Foreskin fibroblast (primary cell): ENCODE measurements at places on chromosomes 16 and 17.

DNA sequence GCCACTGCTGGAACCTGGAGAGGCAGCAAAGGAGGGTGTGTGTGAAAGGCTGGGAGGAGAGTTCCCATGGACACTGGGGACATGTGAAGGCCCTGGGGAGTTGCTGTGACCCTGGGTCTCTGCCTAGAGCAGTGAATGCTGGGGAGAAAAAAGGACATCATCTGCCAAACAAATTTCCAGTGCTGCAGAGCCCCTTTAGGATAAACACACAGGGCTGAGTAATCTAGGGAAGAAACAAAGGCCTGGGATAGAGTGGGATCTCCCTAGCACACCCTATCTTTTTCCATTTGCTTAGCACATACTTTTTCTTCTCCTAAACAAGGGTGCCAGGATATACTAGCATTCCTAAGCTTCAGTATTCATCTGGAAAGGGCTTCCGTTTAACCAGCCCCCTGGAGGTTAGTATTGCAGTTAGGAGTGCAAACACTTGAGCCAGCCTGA, 3.3 kb upstream of the HIGD1B start:
- peak; percentile 22 for DNase-seq

DNA sequence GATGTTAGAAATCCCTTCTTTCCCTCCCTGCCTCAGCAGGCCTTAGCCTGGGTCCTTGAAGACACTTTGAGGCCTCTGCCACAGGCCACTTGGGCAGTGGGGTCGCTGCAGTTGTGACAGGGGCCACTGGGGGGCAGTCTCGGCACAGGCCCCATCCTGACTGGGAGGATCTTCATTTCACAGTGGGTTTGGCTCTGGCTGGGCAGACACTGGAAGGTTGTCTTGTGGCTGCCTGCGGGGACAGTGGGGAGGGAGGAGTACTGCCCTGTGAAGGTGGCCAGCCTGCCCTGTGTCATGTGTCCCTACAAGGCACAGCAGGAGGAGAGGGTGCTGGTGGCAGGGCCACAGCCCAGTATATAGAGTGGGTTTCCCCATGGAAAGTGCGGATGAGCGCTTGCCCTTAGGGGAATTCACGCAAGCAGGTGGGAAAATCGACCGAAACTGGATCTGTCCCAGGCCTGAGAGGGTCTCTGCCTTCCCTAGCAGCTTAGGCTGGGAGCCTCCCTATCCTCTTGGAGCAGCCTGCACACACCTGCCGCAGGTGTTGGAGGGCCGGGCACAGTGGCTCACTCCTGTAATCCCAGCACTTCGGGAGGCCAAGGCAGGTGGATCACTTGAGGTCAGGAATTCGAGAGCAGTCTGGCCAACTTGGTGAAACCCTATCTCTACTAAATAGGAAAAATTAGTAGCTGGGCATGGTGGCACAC, 28.8 kb downstream of the GINS2 start:
- DNase-seq = peak; percentile 32

GRCh38 chr16:5647051-5647450, 549.5 kb upstream of the EEF2KMT start:
- DNase-seq = no peak

DNA sequence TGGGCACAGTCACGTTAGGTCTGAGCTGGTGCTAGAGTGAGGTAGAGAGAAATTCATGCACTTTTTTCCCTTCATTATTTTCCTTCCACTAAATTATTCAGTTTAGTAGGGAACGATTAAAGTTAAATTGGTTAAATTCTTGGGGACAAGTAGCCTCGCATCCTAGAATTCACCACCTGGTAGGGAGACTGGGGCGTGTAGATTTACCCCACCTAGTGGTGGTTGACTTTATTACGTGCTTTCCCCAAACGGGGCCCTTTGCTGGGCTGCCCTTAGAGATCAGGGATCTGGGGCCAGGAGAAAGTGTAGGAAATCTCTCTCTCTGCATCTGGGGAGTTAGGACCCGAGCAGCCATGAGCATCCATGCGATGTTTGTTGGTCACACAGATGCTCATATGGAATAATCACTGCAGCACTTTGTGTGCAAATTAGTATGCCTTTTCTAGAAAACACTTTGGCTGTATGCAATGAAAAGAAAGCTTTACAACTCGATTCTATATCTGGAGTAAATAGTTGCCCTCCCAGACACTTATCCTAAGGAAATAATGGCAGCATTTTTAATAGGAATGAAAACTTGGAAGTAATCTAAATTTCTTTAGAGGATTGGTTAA, 107.0 kb downstream of the PLCG2 start:
- peak; percentile 13 for DNase-seq

- peak; percentile 34 for DNase-seq
Measured at GRCh38 chr17:50176559-50177357, 11.0 kb downstream of the SGCA start.

DNA sequence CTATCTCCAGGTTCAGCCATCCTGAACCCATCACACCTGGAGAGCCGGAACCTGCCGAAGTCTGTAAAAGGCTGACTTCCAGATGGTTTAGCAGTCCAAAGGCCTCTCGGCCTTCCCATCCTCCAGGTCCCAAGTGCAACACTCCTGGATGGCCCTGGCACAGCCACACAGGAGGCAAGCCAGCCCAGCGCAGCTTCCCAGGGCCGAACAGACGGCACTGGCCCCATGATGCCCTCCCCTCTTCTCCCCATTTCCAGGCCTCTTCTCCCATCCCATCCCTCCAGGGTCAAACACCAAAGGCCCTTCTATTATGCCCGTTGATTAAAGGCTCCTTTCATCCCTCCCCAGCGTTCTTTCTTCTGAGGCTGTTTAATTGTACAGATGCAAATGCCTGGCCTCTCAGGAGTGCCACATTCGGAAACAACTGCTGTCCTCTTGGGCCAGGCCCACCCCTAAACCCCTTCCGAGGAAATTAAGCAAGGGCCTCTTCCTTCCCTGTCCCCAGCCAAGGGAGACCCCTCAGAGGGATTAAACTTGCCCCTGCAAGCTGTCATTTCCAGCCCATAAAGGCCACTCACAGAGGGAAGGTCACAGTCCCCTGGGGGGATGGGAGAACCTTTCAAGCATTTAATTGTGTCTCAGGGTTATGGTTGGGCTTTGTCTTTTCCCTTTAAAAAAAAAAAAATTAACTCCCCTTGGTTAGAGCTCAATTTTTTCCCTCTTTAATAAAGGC, 30.8 kb downstream of the AXIN2 start:
- DNase-seq = no peak

DNA sequence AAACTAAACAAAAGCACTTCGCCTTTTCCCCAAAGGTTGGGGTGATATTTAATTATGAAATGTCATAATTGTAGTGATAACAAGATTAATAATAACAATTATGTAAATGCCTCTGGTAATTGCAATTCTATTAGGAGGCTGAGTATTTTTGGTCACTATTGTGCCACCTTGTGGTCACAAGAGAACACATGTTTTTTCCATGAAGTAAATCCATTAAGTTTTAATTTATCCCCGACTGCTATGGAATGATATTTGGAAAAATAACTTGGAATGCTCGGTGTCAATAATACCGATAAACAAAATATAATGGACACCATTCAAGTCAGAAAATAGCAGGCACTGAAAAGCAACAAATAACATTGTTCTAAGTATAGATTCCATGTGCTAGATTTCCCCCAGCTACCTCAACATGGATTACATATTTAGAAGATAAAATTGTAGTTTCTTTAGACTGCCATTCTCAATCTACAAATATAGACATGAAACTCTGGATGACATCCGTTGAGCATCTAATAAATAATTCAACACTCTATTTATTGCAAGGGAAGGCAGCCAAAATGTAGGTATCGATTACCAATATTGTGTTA, 25.0 kb upstream of the KCNJ2 start:
- peak; percentile 69 for DNase-seq

GRCh38 chr17:50660042-50660886, 25.6 kb downstream of the ABCC3 start:
- peak; percentile 39 for DNase-seq

- DNase-seq = no peak
Measured at GRCh38 chr16:11175106-11175786, 80.8 kb downstream of the SOCS1 start.

GRCh38 chr16:28069971-28070794, 6.7 kb upstream of the GSG1L start:
- no peak for DNase-seq
